ENCODE measurements at places on chromosomes 3 and 15.
A peak's percentile ranks its signal among the peaks of the same experiment; 100 is the strongest.

DNA sequence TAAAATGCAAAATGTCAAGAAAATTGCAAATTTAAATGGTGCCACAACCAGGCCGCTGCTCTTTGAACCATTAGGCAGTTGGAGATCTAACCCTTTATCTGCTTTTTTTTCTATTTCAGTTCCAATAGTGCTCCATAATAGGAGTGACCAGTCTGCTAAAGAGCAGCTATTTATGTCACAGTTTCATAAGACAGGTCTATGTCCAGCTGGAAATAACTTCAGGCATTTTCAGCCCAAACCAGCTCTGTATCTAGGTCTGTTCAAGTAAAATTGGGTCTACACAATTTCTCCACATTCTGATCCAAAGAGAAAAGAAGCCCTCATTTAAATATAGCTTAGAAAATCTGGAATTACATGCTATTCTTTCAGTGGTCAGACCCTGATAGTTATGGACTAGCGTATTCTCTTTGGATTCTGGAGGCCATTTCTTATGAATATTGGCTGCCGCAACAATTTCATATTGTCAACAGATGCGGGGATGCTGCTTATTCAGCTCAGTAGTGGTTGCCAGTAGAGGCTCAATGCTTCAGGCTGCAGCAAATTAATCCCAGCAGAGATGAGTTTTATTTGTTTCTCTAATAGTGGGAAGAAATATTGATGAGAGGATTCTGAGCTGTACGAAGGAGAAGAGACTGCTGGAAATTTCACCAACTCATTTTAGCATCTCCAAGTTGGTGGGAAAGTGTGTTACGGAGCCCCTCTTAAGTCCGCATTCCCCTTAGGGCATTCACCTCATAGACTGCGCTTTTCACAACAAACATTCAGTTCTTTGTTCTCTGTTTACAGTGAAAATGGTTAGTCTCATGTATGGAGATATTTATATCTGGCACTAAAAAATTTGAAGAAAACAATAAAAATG lies 887.0 kb downstream of the ROBO1 start:
- no peak for DNase-seq

GRCh38 chr3:186612721-186613636 lies at the start of gene AHSG:
AHSG (plus strand) TSS chr3:186613060; CDS start chr3:186613142, 82 bp downstream.
- no peak for DNase-seq

- DNase-seq: no peak
Observed at GRCh38 chr3:3288255-3288654, 108.8 kb upstream of the CRBN start.

DNA sequence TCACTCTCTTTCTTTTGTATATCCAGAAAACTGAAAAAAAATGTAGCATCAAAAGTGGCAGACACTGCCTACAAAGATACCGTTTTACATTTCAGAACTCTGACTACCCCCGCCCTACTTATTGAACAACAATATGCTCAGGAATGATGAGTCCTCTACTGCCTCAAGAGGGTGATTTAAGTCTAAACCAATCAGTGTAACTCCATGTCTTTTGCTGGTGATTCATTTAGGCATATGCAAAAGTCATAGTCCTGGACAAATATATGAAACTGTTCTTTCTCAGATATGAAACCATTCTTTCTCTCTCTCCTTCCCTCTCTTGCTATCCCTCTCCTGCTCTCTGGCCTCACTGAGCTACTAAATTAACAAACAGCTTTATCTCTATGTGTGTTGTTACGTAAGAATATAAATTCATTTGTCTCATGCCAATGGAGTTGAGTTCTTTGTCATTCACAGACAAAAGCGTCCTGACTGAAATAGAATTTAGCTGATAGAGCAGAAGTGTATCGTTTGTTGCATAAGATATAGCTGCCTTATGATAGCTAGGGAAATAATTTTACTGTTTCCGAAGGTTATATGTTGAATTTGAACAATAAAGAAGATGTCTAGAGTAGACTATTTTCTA lies 133.7 kb upstream of the OSTN start:
- no peak for DNase-seq

- no peak for DNase-seq
Observed at GRCh38 chr3:33360136-33360825, 79.9 kb downstream of the UBP1 start.

GRCh38 chr15:69760258-69760845 lies 307.7 kb downstream of the RPLP1 start:
- no peak for DNase-seq

DNA sequence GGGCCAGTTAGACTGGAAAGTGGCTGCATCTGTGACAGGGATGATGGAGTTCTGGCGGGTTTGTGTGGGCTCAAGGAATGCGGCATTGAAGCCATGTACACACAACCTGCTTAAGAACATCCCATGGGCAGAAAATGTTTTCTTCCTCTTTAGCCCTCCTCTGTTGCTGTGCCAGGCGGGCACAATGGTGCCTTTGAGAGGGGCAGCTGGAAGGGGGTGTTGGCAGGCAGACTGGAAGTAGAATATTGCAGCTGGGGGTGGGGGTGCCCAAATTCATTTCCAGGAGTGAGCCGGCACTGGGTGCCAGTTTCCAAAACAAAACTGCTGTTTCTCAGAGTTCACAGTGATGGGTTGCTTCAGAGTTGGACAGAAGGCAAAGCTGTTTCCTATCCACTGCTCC lies 91.8 kb upstream of the ETV5 start:
- DNase-seq: peak; percentile 86

DNA sequence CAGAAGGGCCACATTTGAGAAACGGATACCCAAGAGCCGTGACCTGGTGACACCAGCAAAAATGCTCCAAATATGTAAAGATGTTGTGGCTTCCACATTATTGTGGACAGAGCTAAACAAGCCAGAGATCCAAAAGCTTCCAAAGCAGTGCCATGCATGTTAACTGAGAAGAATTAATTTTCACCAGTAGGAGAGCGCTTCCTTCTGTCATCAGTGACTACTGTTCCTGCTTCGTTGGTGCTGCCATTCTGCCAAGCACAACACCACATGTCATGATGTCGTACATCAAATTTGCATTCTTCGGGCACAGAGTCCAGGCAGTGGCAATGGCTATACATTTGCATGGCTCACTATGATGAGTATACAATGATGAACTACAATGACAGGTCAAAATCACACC lies 19.1 kb upstream of the CHST2 start:
- no peak for DNase-seq

GRCh38 chr15:45634432-45635190 lies at the start of gene SQOR:
SQOR (plus strand) TSS chr15:45635029; CDS start chr15:45658924, 23,895 bp downstream.
- no peak for DNase-seq

- DNase-seq: no peak
Observed at GRCh38 chr3:16060945-16061344, 113.5 kb upstream of the GALNT15 start.

- no peak for DNase-seq
Observed at GRCh38 chr3:181637056-181637455, 74.7 kb upstream of the SOX2 start.

- no peak for DNase-seq
Observed at GRCh38 chr3:188476935-188477334, 323.0 kb downstream of the LPP start.

GRCh38 chr3:63940389-63940757 lies 28.2 kb upstream of the SCAANT1 start:
- DNase-seq: no peak

DNA sequence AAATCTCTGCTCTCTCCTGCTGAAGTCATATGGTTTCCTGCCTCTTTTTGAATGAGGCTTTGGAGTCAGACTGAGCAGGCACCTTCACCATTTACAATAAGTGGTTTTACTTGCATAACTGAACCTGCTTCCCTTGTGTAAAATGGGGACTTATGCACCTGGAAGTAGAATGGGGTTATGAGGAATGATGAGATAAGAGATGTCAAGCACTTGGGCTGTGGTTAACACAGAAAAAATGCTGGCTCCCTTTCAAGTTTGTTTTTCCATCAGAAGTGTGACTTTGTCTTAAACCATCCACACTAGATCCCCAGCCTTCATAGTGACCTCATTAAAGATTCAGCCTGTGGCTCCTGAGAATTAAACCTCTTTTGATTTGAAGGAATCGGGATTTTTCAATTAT lies 5.2 kb downstream of the EXOSC7 start:
- DNase-seq: no peak

GRCh38 chr3:161284989-161285388 lies 63.9 kb downstream of the NMD3 start:
- DNase-seq: no peak

DNA sequence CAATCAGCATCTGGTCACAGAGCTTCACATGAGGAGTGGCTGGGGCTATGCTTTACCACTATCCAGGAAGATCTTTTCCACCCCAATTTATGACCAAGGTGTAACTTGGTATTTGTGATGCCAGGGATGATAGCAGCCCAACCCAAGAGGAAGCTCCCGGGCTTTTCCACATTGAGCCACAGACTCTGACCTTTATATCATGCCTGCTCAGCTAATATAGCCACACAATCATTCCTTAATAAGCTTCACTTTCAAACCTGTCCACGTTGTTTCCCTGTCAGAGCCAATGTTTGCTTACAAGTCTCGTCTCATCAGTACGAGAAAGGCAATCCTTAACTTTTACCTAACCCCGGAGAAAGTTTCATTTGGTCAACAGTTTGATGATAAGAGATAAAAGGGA lies 330.9 kb downstream of the SHQ1 start:
- no peak for DNase-seq

DNA sequence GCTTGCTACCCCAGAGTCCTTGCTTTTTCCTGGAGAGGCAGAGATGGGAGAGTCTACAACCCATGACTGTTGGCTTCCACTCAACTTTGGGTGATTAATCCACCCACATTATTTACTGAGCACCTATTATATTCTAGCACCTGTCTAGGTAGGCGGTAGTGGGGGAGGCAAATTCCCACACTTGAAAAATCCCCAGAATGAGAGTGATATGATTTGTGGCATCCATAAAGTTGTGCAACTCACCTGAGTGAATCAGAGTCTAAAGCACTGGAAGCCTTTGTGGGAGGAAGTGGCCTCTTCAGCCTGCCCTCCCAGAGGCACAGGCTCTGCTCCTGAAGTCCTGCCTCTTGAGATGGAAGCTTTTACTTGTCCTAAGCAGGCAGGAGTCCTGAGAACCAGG lies 40.4 kb upstream of the CTNNB1 start:
- no peak for DNase-seq

DNA sequence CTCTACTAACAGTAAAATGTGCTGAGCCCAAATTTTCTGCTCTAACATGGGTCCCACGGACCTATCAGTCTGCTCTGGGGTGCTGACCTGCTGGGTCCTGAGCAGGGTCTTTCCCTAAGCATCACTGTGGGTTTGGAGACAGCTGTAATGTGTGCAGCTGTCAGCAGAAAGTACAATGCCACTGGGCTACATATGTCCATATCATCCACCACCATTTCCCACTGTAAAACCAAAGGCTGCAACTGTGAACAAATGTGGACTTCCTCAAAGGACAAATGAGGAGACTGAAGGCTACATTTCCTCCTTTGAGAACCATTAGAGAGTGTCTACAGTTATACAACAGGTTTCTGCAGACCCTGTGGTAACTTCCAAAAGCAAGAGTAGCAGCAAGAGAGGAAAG lies 33.8 kb upstream of the IP6K2 start:
- no peak for DNase-seq

GRCh38 chr3:147757866-147758265 lies 348.7 kb downstream of the ZIC1 start:
- DNase-seq: no peak

DNA sequence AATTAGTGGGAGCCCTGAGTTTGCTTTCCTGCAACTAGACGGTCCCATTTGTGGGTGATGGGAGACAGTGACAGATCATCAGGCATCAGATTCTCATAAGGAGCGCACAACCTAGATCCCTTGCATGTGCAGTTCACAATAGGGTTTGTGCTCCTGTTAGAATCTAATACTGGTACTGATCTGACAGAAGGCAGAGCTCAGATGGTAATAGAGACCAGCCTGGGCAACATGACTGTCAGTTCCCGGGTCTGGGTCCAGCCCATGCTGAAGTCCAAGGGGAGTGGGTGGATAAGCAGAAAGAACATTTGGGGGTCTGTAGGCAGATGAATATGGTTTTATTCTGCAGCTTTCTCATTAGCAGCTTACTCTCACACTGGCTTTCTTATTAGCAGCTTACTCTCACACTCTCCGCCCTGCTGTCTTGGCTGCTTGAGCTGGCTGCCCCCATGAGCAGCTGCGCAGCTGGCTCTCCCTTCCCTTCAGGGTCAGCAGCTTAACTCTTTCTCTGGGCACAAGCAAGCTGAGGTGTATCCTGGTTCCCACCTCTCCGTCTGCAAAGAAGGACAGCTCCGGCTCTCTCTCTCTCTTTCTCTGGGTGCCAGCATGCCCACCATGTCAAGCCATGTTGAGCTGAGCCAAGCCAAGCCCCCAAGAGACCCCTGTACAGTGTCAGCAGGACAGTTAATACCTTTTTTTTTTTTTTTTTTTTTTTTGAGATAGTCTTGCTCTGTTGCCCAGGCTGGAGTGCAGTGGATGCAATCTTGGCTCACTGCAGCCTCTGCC lies 46.5 kb downstream of the KLHDC8B start:
- no peak for DNase-seq

GRCh38 chr3:53184701-53185100 lies 23.7 kb downstream of the PRKCD start:
- DNase-seq: no peak

GRCh38 chr3:64011685-64012084 lies 11.6 kb downstream of the PSMD6 start:
- no peak for DNase-seq

DNA sequence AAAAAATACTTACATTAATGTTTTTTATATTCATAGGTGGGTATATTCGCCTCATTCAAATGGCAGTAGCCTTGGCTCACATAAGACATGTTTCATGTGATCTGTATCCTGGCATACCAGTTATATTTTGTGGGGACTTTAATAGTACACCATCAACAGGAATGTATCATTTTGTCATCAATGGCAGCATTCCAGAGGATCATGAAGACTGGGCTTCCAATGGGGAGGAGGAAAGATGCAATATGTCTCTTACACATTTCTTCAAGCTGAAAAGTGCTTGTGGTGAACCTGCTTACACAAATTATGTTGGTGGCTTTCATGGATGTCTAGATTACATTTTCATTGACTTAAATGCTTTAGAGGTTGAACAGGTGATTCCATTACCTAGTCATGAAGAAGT lies 3.5 kb downstream of the PDE12 start:
- no peak for DNase-seq

DNA sequence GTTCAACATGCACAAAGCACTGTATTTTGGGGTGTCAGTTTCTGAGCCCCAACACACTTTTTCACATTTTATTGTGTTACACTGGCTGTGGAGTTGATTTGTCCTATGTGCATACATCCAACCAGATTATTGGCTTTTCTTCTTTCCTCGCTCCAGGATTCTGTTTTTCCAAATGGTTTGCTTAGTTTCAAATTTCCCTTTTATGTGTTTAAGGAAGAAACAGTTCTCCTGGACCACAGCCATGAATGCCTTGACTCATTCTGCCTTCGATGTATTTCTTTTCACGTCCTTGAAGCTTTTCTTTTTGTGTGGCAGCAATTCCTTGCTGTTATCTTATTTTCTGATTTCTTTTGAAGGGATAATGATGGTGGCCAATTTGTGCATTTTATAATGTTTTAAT lies 53.8 kb downstream of the CACNA2D3 start:
- no peak for DNase-seq
